ENCODE measurements at places on chromosomes 3 and 15. TPM values are rescaled to one million over a fixed set of nuclear protein-coding genes. Genes with fewer than 3 reads are reported as not detected.

GRCh38 chr3:73614419-73614818 lies 10.3 kb downstream of the PDZRN3 start:
- peaks cover 9% of the 10 kb centered on the region for H3K4me1 ChIP-seq
- DNase-seq: peak; percentile 57
- H3K27me3 ChIP-seq: no peaks in the 10 kb centered on the region
- H3K4me3 ChIP-seq: no peak overlapping the region

Gene ATP13A5
- total RNA-seq: 2.3 TPM

Gene FSD2
- total RNA-seq: 1.6 TPM

DNA sequence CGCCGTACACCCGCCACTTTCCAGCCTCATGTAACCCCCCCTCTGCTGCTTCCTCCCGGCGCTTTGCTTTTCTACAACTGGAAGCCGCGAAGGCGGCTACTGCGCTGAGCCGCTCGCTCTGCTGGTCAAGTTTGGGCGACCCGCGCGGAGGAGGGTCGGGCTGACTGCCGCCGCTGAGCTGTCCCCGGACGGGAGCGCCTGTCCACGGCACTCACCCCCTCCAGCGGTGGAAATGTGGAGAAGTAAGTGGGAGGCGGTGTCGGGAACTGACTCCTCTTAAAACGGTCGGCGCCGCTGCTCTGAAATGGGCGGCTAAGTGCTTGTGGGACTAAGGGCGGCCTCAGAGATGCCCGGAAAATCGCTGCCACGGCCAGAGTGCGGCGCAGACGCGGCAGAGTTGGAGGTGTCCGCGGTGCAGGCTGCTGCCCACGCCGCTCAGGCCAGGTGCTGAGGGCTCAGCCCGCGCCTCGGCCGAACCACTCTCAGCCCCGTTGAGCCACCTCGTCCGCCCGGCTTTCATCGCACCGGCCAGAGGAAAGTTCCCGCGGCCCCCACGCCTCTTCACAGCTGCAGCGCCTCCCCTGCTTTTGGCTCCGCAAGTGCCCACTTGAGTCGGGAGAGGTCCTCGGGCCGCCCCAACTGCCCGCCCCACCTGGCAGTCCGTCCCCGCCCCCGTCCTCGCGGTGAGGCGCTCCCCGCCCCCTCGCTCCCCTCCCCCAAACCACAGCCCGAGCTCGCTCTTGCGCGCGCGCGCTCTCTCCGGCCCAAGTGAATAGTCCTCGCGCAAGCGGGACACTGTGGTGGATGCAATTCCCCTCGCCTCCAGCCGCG lies at the start of gene EPHA6:
Gene EPHA6, plus strand, starts transcription at position 775 of the 831 bp plus-strand sequence.
- peak within 1 kb of the TSS; percentile 49 for H3K27ac ChIP-seq
- H3K4me3 ChIP-seq: peak within 1 kb of the TSS; percentile 75
- peaks cover 19% of the 10 kb centered on the region for H3K27me3 ChIP-seq
- no peaks in the 10 kb centered on the region for H3K4me1 ChIP-seq
- no peaks in the 10 kb centered on the region for H3K36me3 ChIP-seq
- DNase-seq: no peak

DNA sequence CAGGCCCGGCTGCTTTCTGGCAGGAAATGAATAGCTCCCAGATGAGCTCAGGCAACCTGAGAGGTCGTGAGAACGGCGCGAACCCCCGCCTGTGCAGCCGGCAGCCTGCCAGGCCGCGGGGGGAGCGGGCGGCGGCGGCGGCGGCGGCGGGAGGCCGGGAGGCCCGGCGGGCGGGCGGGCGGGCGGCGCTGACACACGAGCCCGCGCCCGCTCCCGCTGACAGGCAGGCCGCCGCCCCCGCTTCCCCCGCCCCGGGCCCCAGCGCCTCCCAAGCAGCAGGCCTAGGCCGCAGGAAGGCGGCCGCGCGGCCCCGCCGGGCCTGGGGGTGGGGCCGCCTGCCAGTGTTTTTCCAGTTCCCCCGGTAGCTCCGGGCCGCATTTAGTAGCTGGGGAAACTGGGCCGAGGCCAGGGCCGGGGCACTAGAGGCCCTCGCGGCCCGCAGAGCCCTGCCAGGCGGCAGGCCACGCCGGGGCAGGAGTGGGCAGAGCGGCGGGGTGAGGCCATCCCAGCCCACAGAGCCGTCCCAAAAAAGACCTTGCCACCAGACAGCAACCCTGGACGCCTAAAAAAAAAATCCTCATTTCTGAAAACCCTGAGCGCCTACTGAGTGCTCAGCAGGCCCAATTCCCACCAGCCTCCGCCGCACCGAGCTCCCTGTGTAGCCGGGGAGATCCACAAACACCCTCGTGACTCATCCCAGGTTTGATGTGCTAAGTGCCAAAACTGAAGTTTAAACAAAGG lies 5.6 kb downstream of the HES1 start:
- peaks cover 5% of the 10 kb centered on the region for H3K4me1 ChIP-seq
- H3K4me3 ChIP-seq: peak overlapping the region; percentile 68
- H3K36me3 ChIP-seq: no peaks in the 10 kb centered on the region
- no peaks in the 10 kb centered on the region for H3K27me3 ChIP-seq
- peak overlapping the region; percentile 98 for H3K27ac ChIP-seq

Gene AHSG
- total RNA-seq: not detected

DNA sequence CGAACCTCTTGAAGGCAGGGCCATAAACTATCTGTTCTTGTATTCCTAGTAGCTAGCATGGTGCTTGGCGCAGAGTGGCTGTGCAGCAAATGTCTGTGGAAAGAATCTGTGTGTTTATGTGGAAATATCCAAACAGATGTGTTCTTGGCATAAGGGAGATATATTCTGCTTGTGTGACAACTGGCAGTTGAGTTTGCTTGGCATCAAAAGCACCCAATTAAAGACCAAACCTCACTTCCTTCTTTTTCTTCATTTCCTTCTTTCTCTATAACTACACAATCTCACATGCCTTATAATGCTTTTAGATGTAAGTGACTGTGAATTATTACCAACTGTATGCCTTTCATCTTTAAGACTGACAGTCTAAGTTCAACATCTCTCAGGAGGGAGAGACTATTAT lies 296.5 kb downstream of the SLC9A9 start:
- no peaks in the 10 kb centered on the region for H3K27me3 ChIP-seq
- no peak for DNase-seq
- H3K27ac ChIP-seq: no peak overlapping the region
- no peak overlapping the region for H3K4me3 ChIP-seq
- H3K36me3 ChIP-seq: no peaks in the 10 kb centered on the region

Data from breast epithelium (tissue), 4 donors.